ENCODE measurements at places on chromosomes 16 and 17. TPM values are rescaled to one million over a fixed set of nuclear protein-coding genes. Genes with fewer than 3 reads are reported as not detected.

GRCh38 chr16:31082368-31083045 lies 6.2 kb downstream of the PRSS53 start:
- DNase-seq: no peak

The TSPOAP1 gene
- polyA plus RNA-seq: 51.4 TPM

GRCh38 chr16:67708368-67708771 lies 10.7 kb downstream of the GFOD2 start:
- no peak for DNase-seq

DNA sequence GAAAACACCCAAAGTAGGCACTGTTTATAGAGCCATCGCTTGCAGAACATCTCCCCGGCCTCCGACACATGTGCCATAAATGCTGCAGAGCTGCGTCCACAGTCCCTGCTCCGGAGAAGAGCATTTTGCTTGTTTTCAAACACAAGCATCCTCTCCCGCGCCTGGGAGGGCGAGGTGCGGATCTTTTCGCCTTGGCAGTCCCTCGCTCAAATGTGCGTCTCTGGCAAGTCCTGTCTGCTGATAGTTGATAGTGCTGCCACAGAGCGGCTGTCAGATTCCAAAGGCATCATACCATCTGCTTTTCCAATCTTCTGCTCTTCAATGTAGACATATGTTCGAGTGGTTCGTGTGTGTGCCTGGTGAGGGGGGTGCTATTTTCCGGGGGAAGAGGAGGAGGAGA lies 603.7 kb downstream of the MAF start:
- DNase-seq: no peak

GRCh38 chr17:38440614-38441397 lies 12.5 kb downstream of the ARHGAP23 start:
- DNase-seq: no peak

GRCh38 chr16:67842509-67843342 lies 606 bp downstream of the THAP11 start:
- no peak for DNase-seq

- DNase-seq: no peak
Observed at GRCh38 chr17:80743181-80743771, 198.6 kb downstream of the RPTOR start.

DNA sequence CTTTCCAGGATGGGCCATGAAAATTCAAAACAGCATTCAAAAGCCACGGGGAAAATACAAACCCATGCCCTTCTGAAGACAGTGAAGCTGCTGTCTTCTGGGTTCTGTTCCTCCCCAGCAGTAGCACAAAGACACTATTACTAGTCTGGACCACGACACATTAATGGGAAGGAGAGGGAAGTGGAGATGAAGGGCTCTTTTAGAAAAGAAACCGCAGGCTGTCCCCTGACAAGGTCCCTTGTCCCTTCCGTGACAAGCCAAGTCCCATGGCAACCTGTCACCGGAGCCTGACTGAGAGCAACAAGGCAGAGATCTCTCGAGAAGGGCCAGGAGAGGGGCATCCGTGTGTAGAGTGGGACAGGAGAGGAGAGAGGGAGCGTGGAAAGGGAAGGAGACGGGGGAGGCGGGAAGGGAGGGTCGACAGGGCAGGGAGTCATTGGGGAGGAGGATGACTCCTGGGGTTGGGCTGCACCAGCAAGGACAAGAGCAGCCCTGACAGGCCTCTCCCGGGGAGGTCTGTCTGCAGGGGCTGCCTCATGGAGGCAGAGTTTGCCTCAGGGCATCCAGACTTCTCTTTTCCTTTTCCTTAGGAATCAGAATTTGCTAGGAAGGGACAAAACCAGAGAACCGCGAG lies 436.2 kb downstream of the SLC39A11 start:
- DNase-seq: no peak

DNA sequence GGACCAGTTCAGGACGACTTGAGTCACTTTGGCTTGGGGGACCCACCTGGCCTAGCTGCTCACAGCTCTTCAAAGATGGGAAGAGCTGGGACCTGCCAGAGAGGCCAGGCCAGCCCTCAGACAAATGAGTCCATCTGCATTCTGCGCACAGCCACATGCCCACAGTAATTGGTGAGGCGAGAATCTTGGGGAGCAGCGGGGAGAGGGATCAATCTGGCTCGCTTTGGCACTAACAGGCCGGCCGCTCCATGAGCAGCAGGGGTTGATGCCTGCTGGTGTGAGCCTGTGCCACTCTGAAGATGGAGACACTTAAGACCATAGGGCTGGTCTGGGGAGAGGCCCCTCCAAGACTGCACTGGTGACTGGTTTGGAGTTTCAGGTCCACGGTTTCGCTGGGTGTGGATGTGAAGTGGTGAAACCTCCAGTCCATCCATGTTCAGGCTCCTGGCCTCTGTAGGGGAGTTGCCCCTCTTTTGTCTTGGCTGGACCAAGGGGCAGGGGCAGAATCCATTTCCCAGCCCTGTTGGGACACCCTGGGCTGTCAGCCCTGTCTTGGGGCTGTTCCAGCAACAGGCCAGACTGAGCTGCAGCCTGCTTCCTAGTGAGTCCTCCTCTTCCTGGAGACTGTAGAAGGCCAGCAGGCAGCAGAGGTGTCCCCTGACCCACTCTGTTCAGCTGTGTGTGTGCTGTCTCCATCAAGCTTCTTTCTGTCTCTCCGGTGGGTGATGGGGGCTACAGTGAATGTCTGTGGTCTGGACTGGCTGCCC lies 7.3 kb downstream of the CTRL start:
- no peak for DNase-seq

- DNase-seq: no peak
Observed at GRCh38 chr16:69477546-69477945, 53.1 kb downstream of the CYB5B start.

- no peak for DNase-seq
Observed at GRCh38 chr17:17711641-17712162, 30.4 kb downstream of the RAI1 start.

DNA sequence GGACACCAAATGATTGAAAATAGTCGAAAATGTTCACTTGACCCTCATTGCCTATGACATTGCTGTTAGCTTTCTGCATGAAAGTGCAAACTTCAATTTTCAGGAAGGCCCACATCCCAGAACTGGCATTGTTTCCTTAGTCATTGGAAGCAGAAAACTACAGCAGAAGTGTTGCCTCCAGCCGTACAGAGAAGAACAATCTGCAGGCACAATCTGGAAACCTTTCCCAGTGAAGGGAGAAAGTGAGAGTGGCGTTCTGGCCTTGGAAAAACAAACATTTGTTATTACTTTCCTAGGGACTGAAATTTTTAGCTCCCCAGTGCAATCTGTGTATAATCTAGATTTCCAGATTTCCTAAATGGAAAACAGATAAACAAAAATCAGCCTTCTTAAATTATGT lies 529.5 kb upstream of the RBFOX1 start:
- no peak for DNase-seq

- DNase-seq: no peak
Observed at GRCh38 chr16:57004387-57005250, 15.3 kb downstream of the NLRC5 start.

GRCh38 chr17:42337442-42337841 lies 49.1 kb downstream of the STAT5A start:
- DNase-seq: no peak

DNA sequence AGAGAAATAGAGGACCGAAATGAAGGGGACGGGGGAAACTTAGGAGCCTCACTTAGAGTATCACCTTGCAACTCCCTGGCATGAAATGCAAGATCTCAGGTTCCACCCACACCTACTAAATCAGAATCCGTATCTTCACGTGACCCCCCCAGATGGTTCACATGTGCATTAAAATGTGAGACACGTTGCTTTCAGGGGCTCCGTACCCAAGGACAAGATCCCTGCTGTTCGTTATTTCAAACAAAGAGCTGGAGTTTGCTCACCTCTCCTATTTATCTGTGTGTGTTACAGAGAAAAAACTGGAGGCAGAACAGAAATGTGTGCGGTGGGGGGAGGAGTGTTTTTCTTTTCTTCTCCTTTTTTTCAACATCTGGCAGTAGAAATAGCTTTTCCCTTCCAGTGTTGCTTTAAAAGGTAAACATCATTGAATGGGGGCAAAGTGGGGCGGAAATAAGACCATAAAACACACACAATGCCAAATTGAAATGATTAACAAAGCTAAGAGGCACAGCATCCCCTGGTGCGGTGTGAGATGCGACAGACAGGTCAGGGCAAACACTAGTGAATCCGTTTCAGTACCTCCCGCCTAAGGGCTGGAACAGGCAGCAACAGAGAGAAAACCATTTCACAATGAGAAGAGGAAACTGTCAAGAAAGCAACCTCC lies 145.4 kb downstream of the SOX9 start:
- no peak for DNase-seq

The AATK gene
- polyA plus RNA-seq: 3.8 TPM

The RASD1 gene
- polyA plus RNA-seq: 0.93 TPM

- DNase-seq: no peak
Observed at GRCh38 chr16:54630284-54630967, 300.2 kb upstream of the IRX5 start.

The CCL7 gene
- not detected for polyA plus RNA-seq

The ADAM11 gene
- 2.8 TPM for polyA plus RNA-seq

DNA sequence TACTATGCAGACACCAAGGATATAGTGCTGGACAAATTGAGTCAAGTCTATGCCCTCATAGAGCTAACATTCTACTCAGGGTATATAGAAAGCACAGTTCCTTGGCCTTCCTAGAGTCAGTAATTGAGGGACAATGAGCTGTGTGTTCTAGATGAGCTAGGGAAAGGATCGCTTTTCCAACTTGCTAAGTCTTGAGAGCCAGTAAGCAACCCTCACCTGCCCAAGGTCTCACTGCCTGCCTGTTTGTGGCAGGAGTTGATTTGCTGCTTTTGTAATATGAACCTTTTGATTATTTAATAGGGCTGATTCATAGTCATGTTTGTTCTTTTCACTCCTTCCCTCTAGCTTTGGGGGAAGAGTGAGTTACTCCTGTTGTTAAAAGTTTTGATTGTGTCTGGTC lies 6.5 kb downstream of the DDX42 start:
- DNase-seq: no peak

DNA sequence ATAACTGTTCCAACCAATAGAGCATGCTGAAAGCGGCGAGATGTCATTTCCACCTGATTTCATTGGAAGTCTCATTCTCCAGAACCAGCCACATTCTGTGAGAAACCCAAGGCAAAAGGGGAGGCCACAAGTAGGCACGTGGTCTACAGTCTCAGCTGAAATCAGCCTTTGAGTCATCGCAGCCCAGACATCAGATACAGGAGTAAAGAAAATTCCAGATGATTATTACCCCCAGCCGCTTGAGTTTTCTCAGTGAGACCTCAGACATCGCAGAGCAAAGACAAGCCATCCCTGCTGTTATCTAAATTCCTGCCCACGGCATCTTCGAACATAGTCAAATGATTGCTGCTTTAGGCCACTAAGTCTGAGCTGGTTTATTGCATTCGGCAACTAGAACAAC lies 23.1 kb downstream of the STAT3 start:
- DNase-seq: no peak

- DNase-seq: no peak
Observed at GRCh38 chr17:32124985-32125847, 17.1 kb upstream of the RHOT1 start.

The TMIGD1 gene
- polyA plus RNA-seq: 0.80 TPM

DNA sequence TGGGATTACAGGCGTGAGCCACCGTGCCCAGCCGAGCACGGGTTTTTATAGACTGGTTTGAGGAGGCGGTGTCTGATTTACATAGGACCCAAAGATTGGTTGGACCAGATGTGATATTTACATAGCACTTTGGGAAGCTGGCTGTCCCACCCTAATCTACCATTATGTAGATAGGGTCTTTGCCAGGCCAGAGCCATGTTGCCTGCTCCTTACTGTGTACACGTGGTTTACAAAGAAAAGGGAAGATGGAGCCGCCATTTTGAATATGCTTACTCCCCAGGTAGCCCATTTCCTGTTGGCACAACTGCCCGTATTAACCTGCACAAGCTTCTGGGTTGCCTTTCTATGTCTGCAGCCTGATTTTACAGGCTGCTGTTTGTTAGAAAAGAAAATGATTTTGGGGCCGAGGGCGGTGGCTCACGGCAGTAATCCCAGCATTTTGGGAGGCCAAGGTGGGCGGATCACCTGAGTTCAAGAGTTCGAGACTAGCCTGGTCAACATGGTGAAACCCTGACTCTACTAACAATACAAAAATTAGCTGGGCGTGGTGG lies 89.9 kb upstream of the EEF2KMT start:
- no peak for DNase-seq

DNA sequence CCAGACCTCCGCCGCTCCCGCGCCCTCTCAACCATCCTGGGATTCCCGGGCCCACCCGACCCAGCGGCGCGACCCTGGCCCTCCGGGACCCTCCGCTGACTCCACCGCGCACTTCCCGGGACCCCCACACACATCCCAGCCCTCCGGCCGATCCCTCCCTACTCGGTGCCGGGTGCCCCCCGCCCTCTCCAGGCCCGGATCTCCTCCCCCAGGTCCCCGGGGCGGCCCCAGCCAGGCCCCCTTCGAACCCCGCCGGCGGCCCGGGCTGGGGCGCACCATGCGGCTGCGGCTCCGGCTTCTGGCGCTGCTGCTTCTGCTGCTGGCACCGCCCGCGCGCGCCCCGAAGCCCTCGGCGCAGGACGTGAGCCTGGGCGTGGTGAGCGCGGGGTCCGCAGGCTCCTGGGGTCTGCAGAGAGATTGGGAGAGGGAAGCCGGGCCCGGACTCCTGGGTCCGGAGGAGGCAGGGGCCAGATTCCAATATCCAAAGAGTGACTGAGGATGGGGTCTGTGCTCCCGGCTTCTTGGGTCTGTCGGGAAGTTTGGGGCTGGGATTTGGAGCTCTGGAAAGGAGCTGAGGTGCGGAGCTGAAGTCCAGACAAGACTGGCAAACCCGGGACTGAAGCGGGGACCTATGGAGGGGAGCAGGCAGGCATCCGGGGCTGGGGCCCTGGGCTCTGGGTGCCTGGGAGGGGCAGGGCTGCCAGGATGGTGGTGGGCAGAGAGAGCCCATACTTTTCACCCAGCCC lies 453 bp downstream of the MMP25 start:
- no peak for DNase-seq

- DNase-seq: no peak
Observed at GRCh38 chr17:45170931-45171337, 9.3 kb downstream of the HEXIM2 start.

- DNase-seq: no peak
Observed at GRCh38 chr17:2232244-2232638, 71.3 kb downstream of the SMG6 start.

The ABCA10 gene
- polyA plus RNA-seq: 1.8 TPM

GRCh38 chr16:11250091-11250785 lies 5.8 kb downstream of the SOCS1 start:
- DNase-seq: no peak

The FAM117A gene
- 20.1 TPM for polyA plus RNA-seq
